ENCODE measurements at places on chromosomes 2 and 18.

- DNase-seq = no peak
Measured at GRCh38 chr2:28161466-28161865, 231.2 kb upstream of the FOSL2 start.

DNA sequence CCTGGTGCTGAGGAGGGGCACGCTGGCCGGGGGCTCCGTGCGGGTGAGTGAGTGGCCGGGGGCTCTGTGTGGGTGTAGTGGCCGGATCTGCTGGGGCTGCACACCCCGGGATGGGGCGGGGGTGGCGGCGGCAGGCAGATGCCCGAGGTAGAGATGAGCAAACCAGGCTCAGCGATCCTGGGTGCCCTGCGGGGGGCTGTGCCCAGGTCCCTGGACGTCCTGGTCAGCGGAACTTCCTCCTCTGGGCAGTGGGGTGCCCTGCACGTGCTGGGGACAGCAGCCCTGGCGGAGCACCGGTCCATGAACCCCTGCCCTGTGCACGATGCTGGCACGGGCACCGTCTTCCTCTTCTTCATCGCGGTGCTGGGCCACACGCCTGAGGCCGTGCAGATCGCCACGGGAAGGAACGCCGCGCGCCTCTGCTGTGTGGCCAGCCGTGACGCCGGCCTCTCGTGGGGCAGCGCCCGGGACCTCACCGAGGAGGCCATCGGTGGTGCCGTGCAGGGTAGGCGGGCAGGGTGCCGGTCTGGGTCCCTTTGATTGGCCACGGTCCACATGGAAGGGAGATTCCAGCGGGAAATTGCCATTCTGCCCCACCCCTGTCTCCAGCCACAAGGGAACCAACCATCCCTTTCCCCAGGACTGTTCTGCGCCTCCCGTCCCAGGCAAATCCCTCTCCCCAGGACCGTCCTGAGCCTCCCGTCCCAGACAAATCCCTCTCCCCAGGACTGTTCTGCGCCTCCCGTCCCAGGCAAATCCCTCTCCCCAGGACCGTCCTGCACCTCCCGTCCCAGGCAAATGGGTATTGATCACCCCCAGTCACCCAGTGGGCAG is 5.9 kb downstream of the NEU4 start:
- no peak for DNase-seq

GRCh38 chr2:235608200-235608887 is 114.5 kb downstream of the AGAP1 start:
- no peak for DNase-seq

DNA sequence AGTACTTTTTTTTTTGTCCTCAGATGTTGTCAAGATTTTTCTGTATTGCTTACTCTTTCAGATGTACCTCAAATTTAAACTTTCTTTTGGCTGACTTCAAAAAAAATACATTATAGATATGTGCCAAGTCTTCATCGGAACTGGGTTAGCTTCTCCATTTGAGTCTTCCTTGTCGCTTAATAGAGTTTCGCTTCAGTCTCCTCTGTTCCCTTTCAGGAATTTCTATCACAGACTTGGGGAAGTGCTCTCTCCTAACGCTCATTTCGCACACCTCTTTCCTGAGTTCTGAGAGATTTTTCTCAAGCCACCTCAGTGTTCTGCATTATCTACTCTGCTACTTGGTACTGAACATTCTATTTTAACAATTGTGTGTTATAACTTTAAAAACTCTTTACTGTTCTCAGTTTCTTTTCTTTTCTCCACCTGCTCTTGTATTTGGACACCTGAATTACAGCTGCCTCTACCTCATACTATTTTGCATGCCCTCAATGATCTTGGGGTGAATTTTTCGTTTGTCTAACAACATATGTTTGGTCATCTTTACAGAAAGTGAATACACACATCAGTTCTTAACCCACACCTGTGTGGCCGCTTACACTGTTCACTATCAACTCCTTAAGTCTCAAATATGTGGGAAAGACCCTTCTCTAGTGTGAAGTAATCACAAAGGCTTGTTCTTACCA is 16.5 kb downstream of the PTPN2 start:
- no peak for DNase-seq

GRCh38 chr2:149489452-149489851 is 98.1 kb downstream of the MMADHC start:
- peak; percentile 22 for DNase-seq

GRCh38 chr18:3761266-3761665 is 311.3 kb downstream of the TGIF1 start:
- no peak for DNase-seq

DNA sequence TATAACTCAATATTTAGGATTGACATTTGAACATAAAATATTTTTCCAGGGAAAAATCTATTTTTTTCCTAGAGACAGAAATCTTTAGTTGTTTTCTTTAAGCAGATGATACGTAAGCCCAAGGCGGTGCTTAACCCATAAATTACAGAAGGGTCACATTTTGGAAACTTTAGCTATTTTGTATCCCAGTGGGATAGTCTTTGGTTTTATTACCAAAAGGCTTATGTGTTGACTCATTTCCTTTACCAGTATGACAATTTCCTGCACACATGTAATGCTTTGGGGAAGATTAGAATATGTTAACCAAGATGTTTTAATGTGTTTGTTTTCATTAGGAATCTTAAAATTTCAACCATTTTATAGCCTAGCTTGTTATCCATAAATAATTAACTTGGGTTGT is 24.8 kb downstream of the DYNC1I2 start:
- DNase-seq = no peak

- no peak for DNase-seq
Measured at GRCh38 chr2:10897956-10898355, 13.8 kb upstream of the KCNF1 start.

DNA sequence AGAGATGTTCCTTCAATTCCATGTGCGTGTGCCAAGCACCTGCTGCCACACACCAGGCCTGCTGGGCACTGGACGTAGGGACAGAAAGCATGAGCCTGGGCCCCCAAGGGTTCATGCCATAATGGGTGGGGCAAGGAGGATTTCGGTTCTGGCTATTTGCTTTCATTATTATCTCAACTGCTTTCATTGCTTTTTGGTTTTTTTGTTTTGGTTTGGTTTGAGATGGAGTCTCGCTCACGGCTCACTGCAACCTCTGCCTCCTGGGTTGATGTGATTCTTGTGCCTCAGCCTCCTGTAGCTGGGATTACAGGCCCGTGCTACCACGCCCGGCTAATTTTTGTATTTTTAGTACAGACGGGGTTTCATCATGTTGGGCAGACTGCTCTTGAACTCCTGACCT is 57.2 kb downstream of the SF3B1 start:
- DNase-seq = no peak

GRCh38 chr2:23547725-23548124 is 162.7 kb downstream of the KLHL29 start:
- no peak for DNase-seq

GRCh38 chr2:75173740-75174139 is 25.6 kb downstream of the TACR1 start:
- no peak for DNase-seq

DNA sequence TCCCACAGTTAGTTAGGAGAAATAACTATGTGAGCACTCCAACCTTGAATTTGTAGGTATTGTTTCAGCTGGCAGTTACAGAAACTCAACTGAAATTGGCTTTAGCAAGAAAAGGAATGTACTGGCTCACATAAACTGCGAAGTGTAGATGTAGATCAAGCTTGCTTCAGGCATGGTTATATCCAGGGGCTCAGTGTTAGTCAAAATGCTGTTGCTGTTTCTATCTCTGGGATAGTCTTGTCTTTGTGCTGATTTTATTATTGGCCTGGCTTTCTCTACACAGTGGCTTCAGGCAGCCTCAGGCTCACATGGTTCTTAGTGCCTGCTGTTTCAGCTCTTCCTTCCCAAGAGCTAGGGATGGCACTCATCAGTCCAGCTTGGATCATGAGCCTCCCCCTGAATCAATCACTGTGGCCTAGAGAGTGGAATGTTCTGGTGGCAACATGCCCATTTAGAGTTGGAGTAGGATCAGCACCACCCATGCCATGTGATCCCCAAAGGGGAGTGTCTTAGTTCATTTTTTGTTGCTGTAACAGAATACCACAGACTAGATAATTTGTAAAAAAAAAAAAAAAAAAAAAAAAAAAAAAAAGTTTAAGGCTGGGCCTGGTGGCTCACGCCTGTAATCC is 69.1 kb upstream of the FOXI3 start:
- DNase-seq = no peak

- DNase-seq = no peak
Measured at GRCh38 chr2:128536925-128537620, 218.4 kb upstream of the HS6ST1 start.

- DNase-seq = no peak
Measured at GRCh38 chr2:143698888-143699570, 569.8 kb downstream of the ARHGAP15 start.

GRCh38 chr2:188503975-188504374 is 212.3 kb downstream of the GULP1 start:
- DNase-seq = no peak

- DNase-seq = no peak
Measured at GRCh38 chr18:47893047-47893446, 37.4 kb downstream of the SMAD2 start.

DNA sequence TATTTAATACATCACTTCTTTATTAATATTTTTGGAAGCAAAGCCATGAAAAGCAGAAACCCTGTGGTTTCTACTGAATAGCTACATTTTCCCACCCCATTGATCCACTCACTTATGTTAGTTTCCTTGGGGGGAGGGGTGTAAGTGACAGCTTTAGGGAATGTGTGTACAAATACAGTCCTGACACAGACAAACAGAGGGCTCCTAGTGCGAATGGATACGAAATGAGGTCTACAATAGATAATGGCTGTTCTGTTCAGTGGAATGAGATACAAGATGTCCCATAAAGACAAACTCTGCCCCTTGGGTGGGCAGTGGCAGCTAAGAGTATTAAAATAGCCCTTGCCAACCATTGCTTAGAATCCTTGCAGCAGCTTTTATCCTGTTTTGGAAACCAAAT is 312.9 kb downstream of the NCKAP5 start:
- DNase-seq = no peak

DNA sequence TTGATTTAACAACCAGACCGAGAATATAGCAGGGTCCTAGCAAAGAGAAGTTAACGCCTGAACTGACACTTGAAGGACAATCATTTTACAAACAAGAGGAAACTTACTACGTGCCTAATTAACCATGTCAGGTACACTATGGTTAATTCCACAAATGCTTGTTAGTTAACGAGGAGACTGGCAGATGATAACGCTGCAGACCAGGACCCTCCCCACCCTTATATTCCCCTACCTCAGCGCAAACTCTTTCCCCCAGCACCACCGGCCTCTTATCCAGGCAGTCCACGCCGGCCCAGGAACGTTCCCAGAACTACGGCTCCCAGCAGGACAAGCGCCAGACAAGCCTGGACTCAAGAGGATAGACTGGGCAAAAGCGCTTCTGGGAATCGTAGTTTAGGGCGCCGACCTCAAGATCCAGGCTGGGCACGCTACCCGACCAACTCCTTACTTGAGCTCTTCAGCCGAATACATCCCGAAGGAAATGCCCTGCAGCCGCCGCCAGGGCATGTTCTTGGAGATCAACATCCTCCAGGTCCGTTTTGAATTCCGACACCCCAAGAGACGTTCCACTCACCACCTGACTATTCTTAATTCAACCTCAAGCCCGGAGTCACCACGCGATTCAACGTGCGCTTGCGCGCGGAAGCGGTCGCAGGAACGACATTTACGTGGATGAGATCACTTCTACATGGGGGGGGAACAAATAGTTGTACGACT is at the start of gene POLR1A:
Gene POLR1A, minus strand, starts transcription at position 635 of the 717 bp plus-strand sequence. Its CDS starts 110 bp downstream, at position 525.
- DNase-seq = peak; percentile 84

DNA sequence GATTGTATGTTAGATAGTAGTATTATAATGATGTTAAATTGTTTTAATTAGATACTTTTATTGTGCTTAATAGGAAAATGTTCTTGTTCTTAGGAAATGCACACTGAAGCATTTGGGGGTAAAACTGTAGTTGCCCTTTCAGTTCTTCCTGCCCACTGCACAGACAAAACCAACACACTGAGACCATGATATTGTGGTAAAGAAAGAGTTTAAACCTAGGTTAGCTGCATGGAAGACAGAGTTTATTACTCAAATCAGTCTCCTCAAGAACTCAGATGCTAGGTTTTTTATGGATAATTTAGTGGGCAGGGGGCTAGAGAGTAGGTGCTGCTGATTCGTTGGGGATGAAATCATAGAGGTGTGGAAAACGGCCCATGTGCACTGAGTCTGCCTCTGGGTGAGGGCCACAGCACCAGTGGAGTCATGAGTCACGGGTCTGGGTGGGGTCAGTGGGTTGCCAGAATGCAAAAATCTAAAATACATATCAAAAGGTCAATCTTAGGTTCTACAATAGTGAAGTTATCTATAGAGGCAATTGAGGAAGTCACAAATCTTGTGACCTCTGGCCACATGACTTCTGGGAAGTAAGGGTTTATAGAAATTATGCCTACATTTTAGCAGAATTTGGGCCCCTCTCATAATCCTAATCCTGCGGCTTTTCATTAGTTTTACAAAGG is 283.4 kb upstream of the FBXO11 start:
- no peak for DNase-seq

GRCh38 chr18:51196118-51196810 is 1.2 kb downstream of the MEX3C start:
- peak; percentile 40 for DNase-seq

GRCh38 chr2:96111823-96112500 is 4.4 kb downstream of the ADRA2B start:
- DNase-seq = no peak

- DNase-seq = no peak
Measured at GRCh38 chr18:66994790-66995189, 390.9 kb upstream of the CDH19 start.

GRCh38 chr2:16950436-16950835 is 284.8 kb upstream of the CYRIA start:
- DNase-seq = no peak

GRCh38 chr2:5921081-5921642 is 229.0 kb downstream of the SOX11 start:
- no peak for DNase-seq

- DNase-seq = no peak
Measured at GRCh38 chr2:119718501-119719260, 39.7 kb downstream of the TMEM177 start.

DNA sequence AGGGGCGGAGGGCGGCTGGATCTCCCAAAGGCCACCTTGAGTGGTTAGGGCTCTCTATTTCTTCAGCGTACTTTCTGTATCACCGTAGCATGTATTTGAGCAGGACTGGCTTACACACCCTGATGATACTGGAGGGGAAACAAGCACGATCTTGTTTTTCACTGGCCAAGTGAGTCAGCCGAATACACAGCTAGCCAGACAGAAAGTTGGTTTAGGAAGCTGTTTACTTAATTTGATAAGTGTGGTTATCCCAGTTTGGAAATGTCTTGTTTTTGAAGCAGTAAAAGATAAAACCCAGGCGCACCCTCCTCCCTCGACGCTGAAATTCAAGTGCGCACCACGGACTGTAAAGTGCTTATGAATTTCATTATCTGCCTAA is 582 bp downstream of the RIOK3 start:
- no peak for DNase-seq

GRCh38 chr2:225052703-225053102 is 10.4 kb upstream of the DOCK10 start:
- DNase-seq = no peak
